Dermis blood vessel endothelial cell (primary cell): ENCODE measurements at places on chromosomes 11 and 22. TPM values are rescaled to one million over a fixed set of nuclear protein-coding genes. Genes with fewer than 3 reads are reported as not detected.

- DNase-seq, result peak; percentile 66
Observed at GRCh38 chr11:13183094-13183825, 94.3 kb upstream of the BMAL1 start.

GRCh38 chr22:49951000-49951677 is 9.4 kb upstream of the PIM3 start:
- no peak for DNase-seq

DNA sequence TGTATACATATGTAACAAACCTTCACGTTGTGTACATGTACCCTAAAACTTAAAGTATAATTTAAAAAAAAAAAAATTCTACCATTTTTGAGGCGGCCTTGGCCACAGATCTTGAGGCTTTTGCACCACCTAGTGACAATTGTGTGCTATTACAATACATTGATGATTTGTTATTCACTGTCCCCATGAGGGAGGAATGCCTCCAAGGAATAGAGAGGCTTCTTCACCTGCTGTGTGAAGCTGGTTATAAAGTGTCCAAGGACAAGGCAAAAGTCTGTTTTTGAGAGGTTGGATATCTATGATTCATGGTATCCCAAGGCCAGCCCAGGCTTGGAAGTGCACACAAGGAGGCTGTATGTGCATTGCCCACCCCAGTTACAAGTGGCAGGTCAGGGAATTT is 30.7 kb downstream of the SLC22A25 start:
- DNase-seq, result peak; percentile 55

Gene VSTM5
- 0.05 TPM in 1 of 2 replicates, not detected in the other for total RNA-seq

Gene GDPD4
- not detected in 2 replicates for total RNA-seq

DNA sequence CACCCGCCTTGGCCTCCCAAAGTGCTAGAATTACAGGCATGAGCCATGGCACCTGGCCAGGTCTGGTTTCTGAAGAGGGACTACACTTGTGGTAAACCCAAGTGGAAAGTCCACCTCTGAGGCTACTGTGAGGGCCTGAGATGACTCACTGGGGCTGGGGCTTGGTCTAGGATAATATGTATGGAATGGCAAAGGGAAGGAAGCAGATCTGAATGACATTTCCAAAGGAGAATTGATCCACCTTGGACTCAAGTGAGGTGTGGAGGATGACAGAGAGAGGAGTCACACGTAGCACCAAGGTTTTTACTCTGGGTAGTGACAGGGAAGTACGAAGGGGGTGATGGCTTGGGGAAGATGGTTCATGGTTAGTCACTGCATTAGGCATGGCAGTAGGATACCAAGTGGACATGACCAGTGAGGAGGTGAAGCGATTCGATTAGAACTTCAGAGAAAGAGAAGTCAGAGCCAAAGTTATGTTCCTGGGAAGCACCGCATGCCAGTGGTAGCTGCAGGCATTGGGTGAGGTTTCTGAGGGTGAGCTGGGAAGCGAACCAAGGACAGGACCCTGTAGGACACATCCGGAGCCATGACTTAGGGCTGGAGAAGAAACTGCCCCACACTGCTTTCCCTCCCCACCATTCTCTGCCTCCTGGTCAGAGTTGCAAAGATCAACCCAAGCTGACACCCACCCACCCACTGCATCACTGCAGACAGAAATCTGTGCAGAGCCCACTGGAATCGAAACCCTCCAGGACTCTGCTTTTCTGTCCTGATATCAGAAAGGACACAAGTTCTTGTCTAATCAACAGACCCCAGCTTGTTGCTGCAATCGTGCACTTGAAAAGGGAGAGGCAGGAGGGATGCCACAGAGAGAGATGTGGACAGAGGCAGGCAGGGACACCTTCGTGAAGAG is 13.0 kb upstream of the BCL9L start:
- DNase-seq, result no peak

- DNase-seq, result no peak
Observed at GRCh38 chr11:34549271-34549670, 35.7 kb upstream of the ELF5 start.

Gene CAPN1
- 97.2 and 207 TPM in 2 replicates for total RNA-seq

Gene UCP3
- total RNA-seq, result 0.28 and 0.34 TPM in 2 replicates

Gene FIBIN
- 0.05 and 0.17 TPM in 2 replicates for total RNA-seq

Gene TPBGL
- 0.17 TPM in 1 of 2 replicates, not detected in the other for total RNA-seq

GRCh38 chr22:42959576-42960509 is 55.1 kb downstream of the PACSIN2 start:
- DNase-seq, result peak; percentile 98

Gene SLC22A25
- total RNA-seq, result not detected in 2 replicates

Gene TYMP
- 28.9 and 53.1 TPM in 2 replicates for total RNA-seq

Gene KIRREL3
- not detected in 2 replicates for total RNA-seq

Gene PTPRJ
- 0.60 and 1.4 TPM in 2 replicates for total RNA-seq

DNA sequence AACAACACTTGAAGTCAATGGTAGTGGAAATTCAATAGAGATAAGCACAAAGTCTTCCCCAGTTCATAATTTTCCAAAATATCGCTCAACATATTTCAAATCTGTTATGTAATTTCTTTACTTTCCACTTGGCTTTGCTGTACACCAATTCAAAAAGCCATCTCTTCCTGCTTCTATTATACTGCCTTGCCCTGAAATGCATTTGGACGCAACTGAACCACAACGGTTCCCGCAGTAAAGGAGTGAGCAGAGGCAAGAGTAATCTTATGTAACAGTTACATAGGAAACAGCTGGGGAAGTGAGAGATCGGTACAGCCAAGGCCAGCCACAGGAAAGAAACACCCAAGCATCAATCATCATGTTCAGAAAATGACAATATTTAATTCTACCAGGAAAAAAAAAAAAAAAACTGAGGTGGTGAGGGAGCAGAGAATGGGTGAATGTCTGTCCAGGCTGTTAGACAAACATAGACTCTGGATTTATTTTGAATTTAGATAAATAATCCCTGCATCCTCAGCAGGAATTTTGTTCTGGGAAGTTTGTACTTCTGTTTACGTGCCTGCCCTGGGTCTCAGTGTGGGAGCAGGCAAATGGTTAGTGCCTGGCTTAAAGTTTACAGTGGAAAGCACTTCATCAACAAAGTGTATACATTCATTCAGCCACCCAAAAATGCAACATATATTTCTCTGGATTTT is 392.2 kb downstream of the ETS1 start:
- DNase-seq, result peak; percentile 94

Gene DDI1
- total RNA-seq, result not detected in 2 replicates

- DNase-seq, result no peak
Observed at GRCh38 chr11:9876331-9876730, 212.5 kb downstream of the SWAP70 start.

DNA sequence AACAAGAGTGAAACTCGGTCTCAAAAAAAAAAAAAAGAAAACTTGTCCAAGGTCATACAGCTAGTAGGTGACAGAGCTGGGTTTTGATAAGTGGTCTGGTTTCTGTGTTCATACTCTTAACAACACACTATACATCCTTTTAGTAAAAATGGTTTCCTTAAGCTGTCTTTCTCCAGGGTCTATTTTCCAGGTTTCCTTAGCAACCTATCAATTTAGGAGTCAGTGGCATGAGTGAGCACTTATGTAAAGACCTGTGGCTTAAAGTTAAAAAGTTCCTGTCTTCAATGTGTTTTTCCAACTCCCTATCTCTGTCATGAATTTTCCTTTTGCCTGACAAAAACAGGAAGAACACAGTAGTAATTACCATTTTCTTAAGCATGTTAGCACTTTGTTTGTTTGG is 480.5 kb downstream of the TMEM135 start:
- DNase-seq, result no peak

DNA sequence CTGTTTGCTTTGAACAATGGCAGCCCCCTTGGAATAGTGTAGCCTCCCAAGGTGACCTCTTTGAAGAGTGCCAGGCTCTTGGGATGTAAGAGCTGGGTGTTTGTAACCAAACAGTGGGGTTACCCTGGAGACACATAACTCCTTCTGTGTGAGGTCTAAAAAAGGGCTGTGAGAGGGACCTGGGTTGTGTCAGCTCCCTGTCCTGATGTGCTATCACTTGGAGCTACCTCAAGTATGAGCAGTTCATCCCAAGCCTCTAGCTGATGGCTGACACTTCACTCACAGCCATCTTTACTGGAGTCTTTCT is 40.2 kb downstream of the TSPAN18 start:
- DNase-seq, result peak; percentile 46

Gene CRYBA4
- not detected in 2 replicates for total RNA-seq

- no peak for DNase-seq
Observed at GRCh38 chr22:36599771-36600170, 70.8 kb upstream of the EIF3D start.

Gene SLC22A9
- not detected in 2 replicates for total RNA-seq

GRCh38 chr11:105135883-105136282 is 3.7 kb downstream of the CARD18 start:
- no peak for DNase-seq

- DNase-seq, result peak; percentile 71
Observed at GRCh38 chr22:42553475-42554361, at the start of gene SERHL2. SERHL2 (plus strand) TSS chr22:42553956; CDS start chr22:42554021, 65 bp downstream.

- DNase-seq, result peak; percentile 30
Observed at GRCh38 chr11:34274712-34275398, 83.0 kb downstream of the ABTB2 start.

- no peak for DNase-seq
Observed at GRCh38 chr11:35343033-35343598, 76.2 kb downstream of the SLC1A2 start.

DNA sequence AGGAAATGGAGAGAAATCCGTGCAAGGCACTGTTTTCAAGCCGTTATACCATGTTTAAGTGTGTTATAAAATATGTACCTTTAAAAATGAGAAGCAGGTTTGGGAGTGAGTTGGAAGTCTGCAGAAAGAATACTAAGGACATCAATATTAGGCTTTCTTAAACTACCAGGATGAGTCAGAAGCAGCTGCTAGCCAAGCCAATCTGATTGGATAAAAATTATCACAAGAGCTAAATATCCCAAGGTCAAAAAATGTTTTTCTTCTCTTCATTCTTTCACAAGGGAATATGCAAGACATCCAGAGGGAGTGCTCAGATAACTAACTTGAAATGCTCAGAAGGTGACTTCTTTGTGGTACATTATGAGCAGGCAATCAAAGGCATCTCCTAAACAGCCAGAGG is 19.3 kb upstream of the CKAP5 start:
- DNase-seq, result no peak

Gene CLDN5
- total RNA-seq, result 1,341 and 2,150 TPM in 2 replicates

Gene CCDC116
- total RNA-seq, result 0.17 and 0.28 TPM in 2 replicates

DNA sequence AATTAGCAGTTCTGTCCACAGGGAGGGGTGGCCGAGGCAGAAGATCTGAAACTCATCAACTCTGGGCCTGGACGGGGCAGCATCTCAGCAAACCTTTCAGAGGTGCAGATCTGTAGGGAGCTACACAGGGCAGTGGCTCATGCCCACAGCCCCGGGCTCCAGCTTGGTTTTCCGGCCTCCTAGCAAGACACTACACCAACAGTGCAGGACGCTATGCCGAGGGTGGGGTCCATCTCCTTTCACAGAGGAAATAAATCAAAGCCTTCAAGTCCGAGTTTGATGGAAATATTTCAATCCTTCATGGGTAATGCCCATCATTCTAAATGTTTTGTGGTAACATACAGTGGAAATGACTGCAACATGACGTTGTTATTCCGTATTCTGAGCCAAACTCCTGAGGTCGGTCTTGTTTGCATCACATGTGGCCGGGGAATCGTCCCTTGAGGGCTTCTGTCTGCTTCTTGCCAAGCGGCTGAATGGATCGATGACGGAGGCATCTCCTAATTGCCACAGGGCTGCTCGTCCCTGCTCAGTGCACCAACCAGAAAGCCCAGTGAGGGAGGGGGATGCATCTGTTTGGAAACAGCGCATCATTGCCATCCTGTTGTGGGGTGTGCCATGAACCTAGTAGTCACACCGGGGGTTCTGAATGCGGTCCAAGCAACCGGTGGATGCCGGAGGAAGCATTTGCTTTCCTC is 30.0 kb downstream of the LINC01488 start:
- DNase-seq, result peak; percentile 19

Gene ELFN2
- total RNA-seq, result under 0.01 and 0.14 TPM in 2 replicates

Gene OR8G1
- not detected in 2 replicates for total RNA-seq

DNA sequence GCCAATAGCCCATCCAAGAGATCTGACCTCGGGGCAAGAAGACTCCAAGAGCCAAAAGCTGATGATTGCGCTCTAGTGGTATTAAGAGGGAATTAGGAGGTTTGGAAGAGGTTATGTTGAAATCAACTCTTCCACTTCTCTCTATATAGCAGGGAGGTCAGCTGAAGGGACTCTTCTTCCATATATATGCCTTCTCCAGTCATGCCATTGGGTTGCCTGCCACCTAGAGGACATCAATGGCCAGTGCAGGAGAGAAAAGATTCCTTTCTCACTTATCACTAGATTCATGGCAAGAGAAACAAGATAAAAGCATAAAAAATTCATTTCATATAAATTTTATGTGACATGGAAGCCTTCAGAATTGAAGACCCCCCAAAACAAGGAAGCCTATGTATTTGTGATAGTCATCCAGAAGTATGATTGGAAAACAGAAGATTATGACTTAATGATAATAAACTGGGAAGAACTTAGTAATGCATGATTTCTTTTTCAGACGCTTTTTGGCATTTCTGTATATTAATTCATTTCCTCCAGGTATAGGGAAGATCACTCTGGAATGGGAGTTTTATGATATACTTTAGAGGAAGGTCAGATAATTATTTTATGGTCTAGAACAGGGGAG is 435.1 kb upstream of the DDI1 start:
- DNase-seq, result peak; percentile 86

Gene POLR2F
- total RNA-seq, result 46.6 and 48.7 TPM in 2 replicates

GRCh38 chr22:39943337-39943736 is 16.9 kb upstream of the TMA7B start:
- DNase-seq, result no peak

GRCh38 chr22:44605486-44605885 is 96.5 kb upstream of the PRR5 start:
- DNase-seq, result no peak

DNA sequence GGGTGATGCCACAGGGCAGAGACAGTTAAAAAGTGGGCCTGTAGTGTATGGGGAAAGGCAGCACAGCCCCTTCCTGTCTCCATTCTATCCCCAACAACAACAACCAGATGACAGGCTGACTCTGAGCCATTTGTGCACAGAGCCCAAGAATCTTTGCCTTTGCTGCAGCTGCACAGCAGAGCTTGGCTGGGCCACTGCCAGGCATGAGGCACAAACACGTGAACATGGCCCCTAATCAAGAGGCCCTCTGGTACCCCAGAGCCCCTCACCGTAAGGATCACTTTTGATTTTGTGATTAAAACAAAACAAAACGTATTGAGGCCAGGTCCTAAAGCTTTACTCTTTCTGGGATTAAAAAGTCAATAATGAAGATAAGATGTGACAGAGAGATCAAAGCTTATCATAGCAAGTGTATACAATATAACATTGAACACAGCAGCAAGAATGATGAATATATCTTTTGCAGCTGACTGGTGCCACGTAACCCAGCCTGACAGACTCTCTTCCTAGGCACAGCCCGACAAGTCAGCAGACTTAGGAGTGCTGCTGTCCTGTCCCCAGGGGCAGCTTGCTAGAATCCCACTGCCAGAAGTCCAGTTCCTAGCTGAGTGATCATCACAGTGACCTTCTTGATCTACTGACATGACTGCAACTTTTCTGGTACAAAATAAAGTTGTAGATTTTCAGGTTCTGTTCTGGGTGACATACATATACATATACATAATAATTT is 117.8 kb downstream of the SERGEF start:
- DNase-seq, result no peak

GRCh38 chr11:47348859-47349258 is 3.6 kb downstream of the MYBPC3 start:
- DNase-seq, result peak; percentile 47

- DNase-seq, result no peak
Observed at GRCh38 chr22:23904573-23905254, 10.5 kb downstream of the MIF start.

GRCh38 chr11:45993531-45994001 is 71.1 kb downstream of the LARGE2 start:
- no peak for DNase-seq
